ENCODE measurements at places on chromosomes 12 and 14. TPM values are rescaled to one million over a fixed set of nuclear protein-coding genes. Genes with fewer than 3 reads are reported as not detected.

Gene KITLG
- 30.9 TPM for total RNA-seq

Gene C1QL4
- 1.1 TPM for total RNA-seq

Gene CCDC177
- total RNA-seq: not detected

Gene B4GALNT1
- total RNA-seq: 1.3 TPM

Gene CDCA3
- total RNA-seq: 18.0 TPM

All from metanephros (tissue), 2 donors.